ENCODE measurements at places on chromosomes 13 and 19.

GRCh38 chr19:41384351-41384750 lies 8.0 kb downstream of the TMEM91 start:
- no peak for DNase-seq

GRCh38 chr13:101941095-101941783 lies 460.6 kb downstream of the FGF14 start:
- DNase-seq, result no peak

GRCh38 chr13:49711218-49711863 lies 20.1 kb upstream of the EBPL start:
- DNase-seq, result no peak

GRCh38 chr13:89726690-89727435 lies 1620.6 kb upstream of the MIR17HG start:
- DNase-seq, result no peak

DNA sequence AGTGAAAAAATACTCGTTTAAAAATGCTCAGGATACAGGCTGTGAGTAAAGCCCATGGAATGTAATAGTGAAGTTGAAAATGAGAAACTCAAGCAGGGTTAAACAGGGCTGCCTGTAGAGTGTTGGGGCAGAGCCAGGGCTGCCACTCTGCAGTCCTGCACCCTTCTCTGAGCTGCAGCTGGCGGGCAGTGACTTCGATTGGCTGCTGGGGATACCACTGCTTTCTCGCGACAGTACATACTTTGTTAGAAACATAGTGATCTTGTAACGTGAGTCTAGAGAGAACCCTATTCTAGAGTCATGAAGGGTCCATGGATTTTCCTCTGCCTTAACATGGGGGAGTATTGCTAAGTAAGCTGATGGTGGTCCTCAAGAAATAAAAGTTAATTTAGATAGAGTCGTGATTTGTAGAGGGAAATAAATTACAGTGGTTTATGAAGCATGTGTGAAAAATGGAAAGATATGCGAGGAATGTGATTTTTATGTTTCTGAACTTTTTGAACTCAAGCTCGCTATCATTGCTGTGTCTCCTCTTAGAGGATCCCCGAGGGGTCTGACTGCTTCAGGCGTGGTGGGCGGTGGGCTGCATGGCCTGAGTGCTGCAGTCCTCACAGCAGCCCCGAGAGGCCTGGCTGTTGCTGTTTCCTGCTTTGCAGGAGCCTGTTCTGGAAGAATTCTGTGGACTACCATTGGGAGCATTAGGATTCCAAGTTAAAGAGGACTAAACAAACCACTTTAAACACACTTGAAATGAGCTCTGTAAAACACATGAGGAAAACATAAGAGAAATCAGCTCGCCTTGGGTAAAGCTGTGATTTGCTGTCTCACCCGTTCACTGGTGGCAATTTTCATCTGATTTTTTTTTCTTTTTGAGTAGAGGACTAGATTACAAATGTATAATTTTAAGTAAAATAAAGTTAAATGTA lies 95.7 kb downstream of the ARHGEF7 start:
- DNase-seq, result no peak

GRCh38 chr19:32316034-32316433 lies 29.4 kb upstream of the ZNF507 start:
- no peak for DNase-seq

GRCh38 chr19:48631225-48631624 lies 6.0 kb downstream of the DBP start:
- no peak for DNase-seq

DNA sequence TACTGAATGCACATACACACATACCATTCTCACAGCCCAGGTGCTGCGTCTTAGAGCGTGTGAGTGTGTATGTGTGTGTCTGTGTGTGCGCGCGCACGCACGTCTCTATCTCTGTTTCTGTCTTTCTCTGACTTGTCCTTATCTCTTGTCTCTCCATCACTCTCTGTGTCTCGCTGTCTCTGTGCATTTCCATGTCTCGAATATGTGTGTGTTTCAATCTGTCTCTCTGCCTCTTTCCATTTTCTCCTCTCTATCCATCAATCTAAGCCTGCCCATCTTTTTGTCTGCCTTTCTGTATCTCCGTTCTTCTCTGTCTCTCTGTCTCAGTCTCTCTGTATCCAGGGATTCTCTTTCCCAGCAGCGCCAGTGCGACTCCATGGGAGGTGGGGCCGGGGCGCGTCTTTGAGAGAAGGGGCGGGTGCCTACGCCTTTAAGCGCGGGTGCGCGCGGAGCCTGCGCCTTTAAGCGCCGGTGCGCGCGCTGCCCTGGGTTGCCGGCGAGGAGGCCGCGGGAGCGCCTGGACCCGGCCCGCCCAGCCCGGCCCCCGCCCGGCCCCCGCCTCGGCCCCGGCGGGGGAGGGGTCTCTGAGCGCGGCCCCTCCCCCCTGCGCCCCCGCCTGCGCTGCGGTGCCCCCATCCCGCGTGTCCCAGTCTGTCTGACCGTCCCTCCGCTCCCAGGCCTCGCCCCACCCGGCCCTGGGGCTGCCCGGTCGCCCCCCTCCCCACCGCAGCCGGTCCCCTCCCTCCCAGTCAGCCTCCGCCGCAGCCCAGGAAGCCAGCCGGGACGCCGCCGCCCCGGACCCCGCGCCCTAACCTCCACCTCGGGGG lies at the start of gene LRFN3:
LRFN3 (plus strand) TSS at position 464 of the 827 bp plus-strand sequence. CDS start 3,052 bp downstream, outside the sequence.
- no peak for DNase-seq

GRCh38 chr13:94608586-94608985 lies 6.9 kb downstream of the GPR180 start:
- DNase-seq, result no peak

DNA sequence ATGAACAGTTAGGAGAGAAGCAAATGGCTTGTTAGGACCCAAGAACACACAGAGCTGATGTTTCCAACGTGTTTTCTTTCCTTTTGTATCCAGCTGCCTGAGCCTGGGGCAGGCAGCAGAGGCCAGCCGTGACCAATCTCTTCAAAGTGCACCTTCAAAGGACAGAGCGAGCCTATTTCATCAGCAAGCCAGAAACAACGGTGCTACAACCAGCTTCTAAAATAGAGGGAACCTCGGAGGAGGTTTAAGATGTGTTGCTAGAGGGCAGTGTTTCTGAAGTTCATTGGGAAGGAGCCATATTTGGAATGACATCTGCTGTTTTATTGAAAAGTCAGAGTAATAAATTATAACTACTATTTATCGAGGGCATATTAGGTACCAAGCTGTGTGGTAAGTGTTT lies 56.2 kb upstream of the RFC3 start:
- no peak for DNase-seq

All from CMK (cell line).